Amniotic stem cell (primary cell): ENCODE measurements at places on chromosomes 4 and X.

DNA sequence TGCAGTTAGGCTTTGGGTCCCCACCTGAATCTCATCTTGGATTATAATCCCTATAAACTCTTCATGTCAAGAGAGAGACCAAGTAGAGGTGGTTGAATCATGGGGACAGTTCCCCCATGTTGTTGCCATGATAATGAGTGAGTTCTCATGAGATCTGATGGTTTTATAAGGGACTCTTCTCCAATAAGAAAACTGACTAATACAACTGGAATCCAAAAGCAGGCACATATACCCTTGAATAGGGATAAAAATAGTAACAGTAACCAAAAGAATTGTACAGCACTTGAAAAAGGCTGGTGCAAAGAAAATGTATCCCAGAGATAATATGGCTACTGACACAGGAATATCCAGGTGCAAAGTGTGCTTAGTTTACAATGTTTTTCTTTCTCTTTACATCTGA, 351.5 kb upstream of the MAD2L1 start:
- DNase-seq: no peak

DNA sequence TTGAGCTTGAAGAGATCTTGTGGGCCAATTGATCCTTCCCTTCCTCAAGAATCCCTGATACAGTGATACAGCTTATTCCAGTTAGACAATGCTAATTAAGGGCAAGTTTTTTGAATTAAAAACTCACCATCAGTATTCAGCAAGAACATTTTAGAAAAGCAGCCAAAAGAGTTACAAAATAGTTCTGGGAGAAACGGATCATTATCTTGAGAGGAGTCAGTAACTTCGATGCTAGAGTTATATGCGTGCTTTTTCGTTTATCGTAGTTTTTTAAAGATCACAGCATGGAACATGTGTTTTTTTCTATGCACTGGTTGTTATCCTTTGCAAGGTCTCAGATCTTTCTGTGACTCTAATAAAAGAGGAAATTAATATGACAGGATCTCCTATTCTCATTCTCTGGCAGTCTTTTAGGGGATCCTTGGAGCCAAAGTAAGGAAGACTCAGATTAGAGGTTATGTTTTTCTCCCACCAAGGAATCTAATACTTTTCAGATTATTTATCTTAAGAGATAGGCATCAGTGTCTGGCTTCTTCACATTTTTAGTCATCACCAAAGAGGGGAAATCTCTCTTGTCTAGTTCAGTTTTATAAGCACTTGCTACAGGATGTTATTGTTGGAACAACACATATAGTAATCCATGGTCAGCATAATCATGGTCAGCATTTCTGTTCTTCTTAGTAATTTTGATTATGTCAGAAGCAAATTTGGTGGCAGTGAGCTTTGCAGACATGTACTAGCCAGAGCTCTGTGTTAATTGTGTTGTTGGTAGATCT, 109.7 kb downstream of the PDLIM5 start:
- peak; percentile 17 for DNase-seq

GRCh38 chr4:155234206-155234605, 25.8 kb downstream of the NPY2R start:
- no peak for DNase-seq

GRCh38 chr4:114109776-114110175, 130.3 kb upstream of the ARSJ start:
- DNase-seq: no peak

- no peak for DNase-seq
These were observed 375.3 kb downstream of the IDS start for GRCh38 chrX:149129767-149130166.

DNA sequence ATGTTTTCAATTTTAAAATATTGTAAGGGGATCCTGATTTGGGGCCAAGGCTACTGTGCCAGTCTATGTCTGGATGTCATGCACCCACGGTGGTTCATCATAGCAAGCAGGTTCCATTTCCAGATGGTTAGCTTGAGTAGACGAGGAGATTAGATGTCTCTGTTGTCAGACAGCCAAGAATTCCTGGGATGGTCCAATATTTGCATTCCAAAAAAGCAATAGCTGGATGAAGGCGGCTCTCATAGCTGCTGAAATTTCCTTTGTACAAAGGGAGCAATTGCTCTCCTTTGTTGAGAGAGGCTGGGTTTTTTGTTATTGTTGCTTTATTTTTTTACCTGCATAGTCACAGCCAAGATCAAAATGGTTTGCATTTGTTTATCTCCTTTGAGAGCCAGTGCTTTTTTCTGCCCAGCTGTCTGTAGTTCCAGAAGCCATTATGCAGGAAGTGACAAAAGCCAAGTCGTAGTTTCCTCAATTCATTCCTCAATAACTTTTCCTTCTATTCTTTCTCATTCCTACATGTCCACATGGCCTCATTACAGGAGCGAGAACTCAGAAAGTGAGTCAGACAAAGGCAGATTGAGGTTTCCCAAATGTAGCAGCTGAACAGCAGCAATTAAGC, 107.9 kb downstream of the MMRN1 start:
- no peak for DNase-seq

GRCh38 chrX:53544936-53545335, 110.8 kb upstream of the HSD17B10 start:
- DNase-seq: no peak

DNA sequence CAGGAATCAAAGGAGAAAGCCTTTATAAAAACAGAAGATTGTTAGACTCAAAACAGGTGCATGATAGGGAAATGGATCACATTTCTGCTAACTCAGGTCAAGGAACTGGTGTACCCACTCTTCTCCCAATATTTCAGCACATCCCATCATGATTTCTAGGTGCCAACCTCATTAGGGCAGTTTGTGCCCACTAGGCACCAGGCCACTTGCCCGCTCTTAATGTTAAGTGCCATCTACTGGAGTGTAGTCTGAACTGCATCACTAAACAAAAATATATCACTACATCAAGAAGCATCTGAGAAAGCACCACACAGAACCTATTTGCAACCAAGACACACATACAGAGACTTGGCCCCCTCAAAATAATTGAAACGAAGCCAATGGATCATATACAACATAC, 140.4 kb upstream of the GRID2 start:
- DNase-seq: no peak

DNA sequence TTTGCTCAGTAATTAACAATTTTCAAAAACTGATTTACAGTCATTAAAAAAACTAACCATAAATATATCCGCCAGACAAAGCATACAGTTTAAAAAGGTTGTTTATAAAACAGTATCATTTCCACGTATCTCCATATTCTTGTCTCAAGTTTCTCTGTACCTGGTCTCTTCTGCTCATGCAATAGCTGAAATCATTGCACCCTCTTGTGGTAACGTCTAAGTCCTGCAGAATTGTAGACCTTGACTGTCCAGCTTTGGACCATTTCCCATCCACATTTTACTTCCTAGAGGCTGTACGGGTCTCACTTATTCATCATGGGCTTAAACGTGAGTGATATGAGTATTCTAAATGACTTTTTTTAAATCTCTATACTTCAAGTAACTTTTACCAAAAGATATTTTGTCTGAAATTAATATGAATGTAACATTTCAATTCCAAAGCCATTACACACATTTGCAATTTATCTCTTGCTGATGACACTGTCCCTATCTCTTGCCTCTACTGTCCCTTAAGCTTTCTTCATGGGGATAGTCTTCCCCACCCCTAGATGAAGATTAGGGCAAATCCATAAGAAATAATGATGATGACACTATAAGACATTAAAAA, 118.5 kb downstream of the BTC start:
- peak; percentile 25 for DNase-seq

DNA sequence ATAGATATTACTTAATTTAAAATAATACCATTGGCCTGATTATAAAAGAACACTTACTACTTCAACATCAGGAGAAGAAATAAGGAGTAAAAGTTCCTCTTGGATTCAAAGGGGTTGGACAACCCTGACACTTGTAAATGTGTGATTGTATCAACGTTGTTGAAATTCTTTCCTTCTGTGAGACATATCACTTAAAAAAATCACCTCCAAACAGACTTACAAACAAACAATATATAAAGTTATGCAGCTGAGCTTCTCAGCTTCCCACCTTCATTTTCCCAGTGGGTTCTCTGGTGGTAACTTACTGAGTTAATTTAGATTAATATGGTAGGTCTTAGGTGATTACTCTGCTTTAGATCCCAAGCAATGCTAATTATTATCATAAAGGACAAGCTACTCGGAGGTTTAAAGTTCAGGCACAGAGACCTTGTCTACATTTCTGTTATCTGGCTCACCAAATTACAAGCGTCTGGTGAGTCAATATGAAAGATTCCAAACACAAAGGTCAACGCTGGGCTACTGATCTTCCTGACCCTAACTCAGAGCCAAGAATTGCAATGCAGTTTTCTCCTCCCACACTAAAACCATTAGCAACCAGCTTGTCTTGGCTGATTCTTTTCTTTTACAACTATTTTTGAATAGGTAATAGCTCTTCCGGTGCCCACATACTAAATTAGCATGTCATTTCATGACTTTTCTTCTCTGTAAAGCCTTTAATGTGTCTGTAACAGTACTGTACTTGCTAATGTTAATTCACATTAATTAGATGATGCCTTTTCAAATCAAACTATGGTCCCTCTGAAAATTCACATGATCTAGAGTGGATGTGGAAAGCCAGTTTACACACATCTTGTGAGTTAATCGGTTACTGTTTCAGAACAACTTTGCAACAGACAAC, 157.6 kb downstream of the RASL11B start:
- peak; percentile 24 for DNase-seq

DNA sequence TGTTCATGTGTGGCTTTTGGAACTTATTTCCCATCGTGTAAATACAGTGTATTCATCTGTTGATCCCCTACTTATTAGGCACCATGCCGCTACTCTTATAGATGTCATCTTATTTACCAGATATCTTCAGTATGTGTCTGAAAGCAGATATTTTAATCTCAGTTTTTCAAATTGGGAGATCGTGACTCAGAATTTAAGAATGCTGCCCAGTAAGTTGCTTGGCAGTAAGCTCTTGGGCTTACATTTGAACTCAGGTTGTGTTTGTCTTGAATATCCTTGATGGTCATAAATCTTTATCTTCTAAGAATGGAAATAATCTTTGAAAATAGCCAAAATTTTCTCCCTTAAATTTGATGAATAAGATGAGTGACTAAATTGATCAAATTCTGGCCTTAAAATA, 45.9 kb upstream of the RPA4 start:
- DNase-seq: no peak

- no peak for DNase-seq
These were observed 75.3 kb upstream of the ZXDB start for GRCh38 chrX:57516491-57516890.

DNA sequence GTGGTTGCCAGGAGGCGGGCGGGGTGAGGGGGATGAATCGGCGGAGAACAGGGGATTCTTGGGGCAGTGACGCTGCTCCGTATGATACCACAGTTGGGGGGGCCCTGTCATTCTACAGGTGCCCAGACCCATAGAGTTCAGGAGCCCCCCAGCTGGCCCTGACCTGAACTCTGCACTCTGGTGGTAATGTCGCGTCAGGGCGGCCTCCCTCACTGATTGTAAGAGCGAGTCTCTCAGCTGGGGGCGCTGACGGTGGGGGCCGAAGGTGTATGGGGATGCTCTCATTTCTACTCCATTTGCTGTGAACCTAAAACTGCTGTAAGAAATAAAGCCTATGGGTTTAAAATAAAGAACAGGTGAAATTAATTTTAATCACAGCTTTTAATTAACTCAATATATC, 91.8 kb upstream of the PSAPL1 start:
- DNase-seq: no peak

- DNase-seq: no peak
These were observed 9.6 kb downstream of the MSX1 start for GRCh38 chr4:4868758-4869723.

- DNase-seq: no peak
These were observed 40.1 kb upstream of the LRPAP1 start for GRCh38 chr4:3572363-3572762.

GRCh38 chrX:72348247-72348979, 42.7 kb upstream of the CITED1 start:
- no peak for DNase-seq

DNA sequence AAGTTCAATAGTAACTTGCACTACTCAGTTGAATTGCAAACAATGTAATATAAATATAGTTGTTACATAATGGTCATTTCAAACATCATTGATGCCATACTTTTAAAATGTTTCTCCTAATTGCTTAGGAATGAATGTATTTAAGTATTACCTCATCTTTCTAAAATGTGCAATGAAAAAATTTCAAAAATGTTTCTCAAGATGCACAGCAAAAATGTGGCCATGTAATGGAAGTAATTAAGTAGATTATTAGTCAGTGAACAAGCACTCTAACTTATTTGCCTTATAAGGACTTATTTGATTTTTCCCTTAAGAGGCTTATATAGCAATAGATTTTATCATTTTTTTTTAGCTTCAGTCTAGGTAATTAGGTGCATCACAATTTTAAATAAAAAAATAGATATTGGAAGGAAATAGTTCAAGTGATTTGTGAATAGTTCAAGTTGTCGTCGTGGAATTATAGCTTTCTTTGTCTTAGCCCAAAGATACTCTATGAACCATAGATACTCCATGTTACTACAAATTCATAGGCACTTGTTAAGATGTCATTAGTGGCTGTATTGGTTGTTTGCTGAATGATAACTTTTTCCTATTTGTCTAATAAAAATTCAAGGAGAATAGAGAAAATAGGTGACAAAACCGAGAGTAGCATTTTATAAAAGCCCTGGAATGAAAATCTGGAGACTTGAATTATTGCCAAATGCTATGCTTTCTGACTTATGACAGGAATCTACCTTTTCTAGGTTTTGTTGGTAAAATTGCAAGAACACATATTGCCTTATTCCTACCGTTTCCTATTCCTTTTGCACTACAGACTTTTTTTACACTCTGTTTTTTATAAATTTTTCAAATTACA, 118.5 kb downstream of the TLL1 start:
- DNase-seq: no peak

- no peak for DNase-seq
These were observed 12.0 kb downstream of the FRMD7 start for GRCh38 chrX:132115792-132116191.

GRCh38 chr4:183621875-183622274, 37.1 kb downstream of the RWDD4 start:
- no peak for DNase-seq

GRCh38 chr4:16082041-16082425, 1.8 kb downstream of the PROM1 start:
- DNase-seq: no peak

GRCh38 chr4:26197018-26197779, 123.6 kb upstream of the RBPJ start:
- peak; percentile 63 for DNase-seq

GRCh38 chr4:137367620-137368019, 164.7 kb downstream of the PCDH18 start:
- no peak for DNase-seq

GRCh38 chr4:111689214-111689613, 456.0 kb upstream of the FAM241A start:
- DNase-seq: no peak
